ENCODE measurements at places on chromosomes 12 and 14. TPM values are rescaled to one million over a fixed set of nuclear protein-coding genes. Genes with fewer than 3 reads are reported as not detected.

Gene ADAMTS20
- not detected for polyA plus RNA-seq

Gene JAG2
- 0.17 TPM for polyA plus RNA-seq

Gene DBX2
- not detected for polyA plus RNA-seq

Gene DTX3
- polyA plus RNA-seq = 32.0 TPM

Gene LBHD2
- polyA plus RNA-seq = not detected

Gene KCNA5
- polyA plus RNA-seq = not detected

Gene KANSL2
- 37.9 TPM for polyA plus RNA-seq

Gene PYM1
- 34.9 TPM for polyA plus RNA-seq

Gene NELL2
- 0.43 TPM for polyA plus RNA-seq

Gene BMP4
- polyA plus RNA-seq = 25.4 TPM

Gene APOLD1
- 2.2 TPM for polyA plus RNA-seq

Gene LALBA
- not detected for polyA plus RNA-seq

Gene GALNT9
- 0.04 TPM for polyA plus RNA-seq

Gene KRT3
- polyA plus RNA-seq = not detected

Gene TNFAIP2
- polyA plus RNA-seq = 20.2 TPM

Gene LRP1-AS
- polyA plus RNA-seq = not detected

Gene RNASE3
- not detected for polyA plus RNA-seq
